ENCODE measurements at places on chromosomes 16 and 17. TPM values are rescaled to one million over a fixed set of nuclear protein-coding genes. Genes with fewer than 3 reads are reported as not detected.
A peak's percentile ranks its signal among the peaks of the same experiment; 100 is the strongest.

DNA sequence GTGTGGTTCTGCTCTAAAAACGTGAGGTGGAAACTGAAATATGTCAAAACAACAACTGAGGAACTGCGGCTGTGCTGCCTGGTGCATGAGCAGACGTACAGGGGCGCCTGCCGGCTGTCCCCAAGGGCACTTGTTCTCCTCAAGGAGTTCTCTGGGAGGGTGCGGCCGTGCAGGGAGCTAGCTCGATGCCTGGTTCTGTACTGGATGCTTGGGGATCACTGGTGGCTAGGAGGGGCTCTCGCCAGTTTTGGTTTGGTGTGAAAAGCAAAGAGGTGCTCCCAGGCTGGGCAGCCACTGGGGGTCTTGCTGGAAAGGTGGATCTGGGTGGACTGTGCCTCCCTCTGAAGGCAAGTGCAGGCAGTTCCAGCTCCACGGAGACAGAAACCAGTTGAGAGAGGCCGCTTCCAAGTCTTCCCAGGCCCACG lies 41.9 kb upstream of the ATP2A3 start:
- peaks cover 55% of the 10 kb centered on the region for H3K4me1 ChIP-seq
- DNase-seq = no peak
- no peak overlapping the region for H3K4me3 ChIP-seq
- peaks cover 42% of the 10 kb centered on the region for H3K36me3 ChIP-seq
- H3K27me3 ChIP-seq = no peaks in the 10 kb centered on the region

DNA sequence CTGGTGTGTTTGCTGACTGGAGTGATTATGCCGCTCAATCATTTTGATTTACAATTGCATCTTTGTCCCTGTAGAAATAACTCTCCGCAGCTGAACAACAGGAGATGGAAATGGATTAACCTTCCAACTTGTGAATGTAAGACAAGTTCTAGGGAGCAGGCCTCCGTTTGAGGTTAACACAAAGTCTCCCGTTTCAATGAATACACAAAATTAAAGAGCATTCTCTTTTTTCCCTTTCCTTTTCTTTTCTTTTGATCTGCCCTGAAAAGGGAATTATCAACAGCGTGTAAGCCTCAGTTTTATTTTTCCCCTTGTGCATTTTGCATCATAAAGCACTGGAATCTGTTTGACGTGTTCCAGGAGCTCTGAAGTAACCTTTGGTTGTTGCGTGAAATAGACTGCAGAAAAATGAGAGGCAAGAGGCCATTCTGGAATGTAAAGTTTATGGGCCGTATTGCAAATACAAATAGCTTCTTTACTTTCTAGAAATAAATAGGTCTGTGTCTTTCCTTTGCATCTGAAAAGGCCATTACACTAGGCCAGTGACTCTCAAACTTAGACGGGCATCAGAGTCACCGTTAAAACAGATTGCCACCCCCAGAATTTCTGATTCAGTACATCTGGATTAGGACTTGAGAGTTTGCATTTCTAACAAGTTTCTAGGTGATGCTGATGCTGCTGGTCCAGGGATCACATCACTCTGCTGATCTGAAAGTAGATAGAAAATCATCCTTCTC lies 164.7 kb downstream of the ZNF18 start:
- no peaks in the 10 kb centered on the region for H3K27me3 ChIP-seq
- no peak for DNase-seq
- no peak overlapping the region for H3K4me3 ChIP-seq
- H3K4me1 ChIP-seq = no peaks in the 10 kb centered on the region

DNA sequence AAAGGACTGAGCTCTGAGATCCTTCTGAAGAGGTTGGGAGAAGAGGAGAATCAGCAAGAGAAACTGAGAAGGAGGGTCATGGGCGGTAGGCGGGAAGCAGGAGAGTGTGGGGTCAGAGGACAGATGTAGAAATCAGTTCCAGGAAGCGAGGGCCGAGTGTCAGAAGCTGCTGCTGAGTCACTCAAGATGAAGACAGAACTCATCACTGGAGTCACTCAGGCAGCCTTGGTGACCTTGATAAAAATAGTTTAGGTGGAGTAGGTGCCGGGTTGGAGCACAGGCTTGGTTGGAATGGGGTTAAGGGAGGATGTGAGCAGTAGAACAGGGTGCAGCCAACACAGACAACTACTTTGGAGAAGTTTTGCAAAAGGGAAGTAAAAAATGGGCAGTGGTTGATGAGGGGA lies 6.1 kb upstream of the ITGAM start:
- DNase-seq = no peak
- H3K27ac ChIP-seq = no peak overlapping the region
- H3K4me1 ChIP-seq = no peaks in the 10 kb centered on the region
- no peaks in the 10 kb centered on the region for H3K36me3 ChIP-seq

DNA sequence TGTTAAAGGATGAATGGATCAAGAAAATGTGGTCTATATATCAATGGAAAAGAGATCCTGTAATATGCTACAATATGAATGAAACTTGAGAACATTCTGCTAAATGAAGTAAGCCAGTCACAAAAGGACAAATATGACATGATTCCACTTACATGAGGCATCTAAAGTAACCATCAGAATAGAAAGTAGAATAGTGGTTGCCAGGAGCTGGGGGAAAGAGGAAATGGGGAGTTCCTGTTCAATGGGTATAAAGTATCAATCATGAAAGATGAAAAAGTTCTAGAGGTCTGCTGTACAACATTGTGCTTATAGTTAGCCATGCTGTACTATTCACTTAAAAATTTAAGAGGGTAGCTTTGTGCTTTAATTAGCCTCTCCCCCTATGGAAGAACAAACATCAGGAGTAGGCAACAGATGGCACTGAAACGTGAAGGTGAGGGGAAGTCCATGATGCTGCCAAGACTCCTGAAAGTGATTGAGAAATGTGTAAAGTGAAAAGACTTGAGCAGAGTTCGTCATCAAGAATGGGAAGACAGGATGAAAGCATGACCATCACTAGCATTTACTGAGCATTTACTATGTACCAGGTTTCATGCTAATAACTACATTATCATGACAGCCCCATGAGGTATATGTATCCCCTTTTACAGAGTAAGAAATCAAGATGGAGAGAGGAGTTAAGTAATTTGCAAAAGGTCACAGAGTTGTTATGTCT lies 167.2 kb downstream of the CYB561 start:
- H3K4me3 ChIP-seq = no peak overlapping the region
- peaks cover 49% of the 10 kb centered on the region for H3K4me1 ChIP-seq
- H3K27me3 ChIP-seq = no peaks in the 10 kb centered on the region
- DNase-seq = no peak
- peak overlapping the region; percentile 63 for H3K27ac ChIP-seq

DNA sequence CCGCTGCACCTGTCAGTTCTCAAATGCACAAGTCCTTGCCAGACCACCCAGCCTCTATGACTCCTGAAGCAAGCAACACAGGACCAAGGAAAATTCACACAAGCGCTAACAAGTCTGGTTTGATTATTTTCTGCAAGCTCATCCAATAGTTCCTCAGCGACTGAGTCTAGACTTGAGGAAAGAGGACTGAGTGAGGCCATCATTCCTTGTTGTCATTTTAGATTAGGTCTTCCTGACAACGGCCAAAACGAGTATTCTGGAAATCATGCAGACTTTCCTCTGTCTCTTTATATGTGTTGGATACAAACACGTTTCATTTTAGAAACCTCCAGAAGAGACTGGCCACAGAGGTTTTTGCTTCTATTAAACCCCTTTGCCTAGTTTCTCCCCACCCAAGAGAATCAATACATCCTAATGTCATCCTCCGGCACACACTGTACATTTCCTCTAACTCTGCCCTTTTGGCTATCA lies 561 bp downstream of the CCDC47 start:
- no peak for DNase-seq
- peaks cover 45% of the 10 kb centered on the region for H3K4me1 ChIP-seq
- peaks cover 15% of the 10 kb centered on the region for H3K36me3 ChIP-seq
- no peaks in the 10 kb centered on the region for H3K27me3 ChIP-seq

GRCh38 chr16:86490859-86491639 lies 19.3 kb upstream of the FOXF1 start:
- peaks cover 73% of the 10 kb centered on the region for H3K4me1 ChIP-seq
- no peak overlapping the region for H3K4me3 ChIP-seq
- peaks cover 20% of the 10 kb centered on the region for H3K36me3 ChIP-seq

DNA sequence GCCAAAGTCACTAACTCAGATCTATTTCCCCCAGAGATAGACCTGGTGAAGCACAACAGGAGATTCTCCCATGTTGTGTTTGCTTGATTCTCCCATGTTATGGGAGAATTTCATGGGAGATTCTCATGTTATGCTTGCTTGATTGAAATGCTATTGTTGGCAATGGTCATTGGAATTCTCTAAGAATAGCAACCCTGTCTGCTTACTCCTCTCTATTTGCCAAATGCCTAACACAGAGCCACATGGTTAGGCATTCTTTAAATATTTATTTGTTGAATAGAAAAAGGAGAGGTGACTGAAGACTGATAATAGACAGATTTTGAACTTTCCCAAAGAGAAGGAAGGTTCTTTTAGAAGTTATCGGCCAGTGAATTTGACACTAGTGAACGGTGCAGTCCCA lies 111.5 kb upstream of the MPHOSPH6 start:
- DNase-seq = no peak
- H3K4me1 ChIP-seq = peaks cover 11% of the 10 kb centered on the region
- no peaks in the 10 kb centered on the region for H3K27me3 ChIP-seq
- H3K36me3 ChIP-seq = no peaks in the 10 kb centered on the region
- H3K27ac ChIP-seq = peak overlapping the region; percentile 55

DNA sequence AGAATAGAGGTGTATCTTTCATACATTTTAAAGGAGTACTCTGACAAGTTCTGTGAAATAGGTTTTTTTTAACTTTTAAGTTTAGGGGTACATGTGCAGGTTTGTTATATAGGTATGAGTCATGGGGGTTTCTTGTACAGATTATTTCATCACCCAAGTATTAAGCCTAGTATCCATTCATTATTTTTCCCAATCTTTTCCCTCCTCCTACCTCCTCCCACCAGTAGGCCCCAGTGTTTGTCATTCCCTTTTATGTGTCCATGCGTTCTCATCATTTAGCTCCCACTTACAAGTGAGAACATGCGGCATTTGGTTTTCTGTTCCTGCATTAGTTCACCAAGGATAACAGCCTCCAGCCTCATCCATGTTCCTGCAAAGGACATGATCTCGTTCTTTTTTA lies 175.5 kb downstream of the CYB561 start:
- no peak overlapping the region for H3K4me3 ChIP-seq
- no peak for DNase-seq
- H3K27me3 ChIP-seq = no peaks in the 10 kb centered on the region
- H3K36me3 ChIP-seq = peaks cover 5% of the 10 kb centered on the region
- peaks cover 15% of the 10 kb centered on the region for H3K4me1 ChIP-seq
- no peak overlapping the region for H3K27ac ChIP-seq

DNA sequence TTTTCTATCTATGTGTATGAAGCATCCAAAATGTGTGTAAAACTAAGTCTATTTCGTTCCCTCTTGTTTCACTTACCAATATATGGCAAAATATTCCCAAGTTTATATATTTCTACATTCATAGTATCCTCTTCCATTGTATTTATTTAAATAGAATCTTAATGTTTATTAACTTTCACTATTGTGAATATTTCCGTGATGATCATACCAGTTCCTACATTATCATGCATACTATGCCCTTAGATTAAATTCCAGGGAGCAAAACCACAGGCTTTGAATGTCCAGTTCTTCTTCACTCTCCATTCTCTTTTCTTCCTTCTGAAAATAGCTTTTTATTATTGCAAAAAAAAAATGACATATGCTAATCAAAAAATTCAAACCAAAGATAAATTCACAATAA lies 4.0 kb downstream of the MAP2K6 start:
- H3K4me3 ChIP-seq = no peak overlapping the region
- H3K27ac ChIP-seq = no peak overlapping the region
- H3K4me1 ChIP-seq = peaks cover 36% of the 10 kb centered on the region

DNA sequence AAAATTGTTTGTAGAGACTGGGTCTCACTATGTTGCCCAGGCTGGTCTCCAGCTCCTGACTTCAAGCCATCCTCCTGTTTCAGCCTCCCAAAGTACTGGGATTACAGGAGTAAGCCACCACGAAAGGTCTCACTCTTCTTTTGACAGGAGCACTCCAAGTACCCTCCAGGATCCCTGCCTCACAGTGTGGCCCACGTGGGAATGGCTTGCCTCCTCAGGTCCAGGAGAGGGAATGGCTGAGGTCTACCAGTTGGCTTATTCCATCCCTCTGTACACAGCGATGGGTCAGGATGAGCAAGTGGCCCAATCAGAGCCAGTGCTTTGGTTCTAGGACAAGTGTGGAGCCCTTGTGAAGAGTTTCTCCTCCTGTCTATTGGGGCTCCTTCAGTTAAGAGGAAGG lies 73.7 kb upstream of the ZNF423 start:
- DNase-seq = no peak
- H3K36me3 ChIP-seq = no peaks in the 10 kb centered on the region
- H3K27ac ChIP-seq = no peak overlapping the region
- no peak overlapping the region for H3K4me3 ChIP-seq
- H3K4me1 ChIP-seq = peaks cover 12% of the 10 kb centered on the region
- H3K27me3 ChIP-seq = no peaks in the 10 kb centered on the region

DNA sequence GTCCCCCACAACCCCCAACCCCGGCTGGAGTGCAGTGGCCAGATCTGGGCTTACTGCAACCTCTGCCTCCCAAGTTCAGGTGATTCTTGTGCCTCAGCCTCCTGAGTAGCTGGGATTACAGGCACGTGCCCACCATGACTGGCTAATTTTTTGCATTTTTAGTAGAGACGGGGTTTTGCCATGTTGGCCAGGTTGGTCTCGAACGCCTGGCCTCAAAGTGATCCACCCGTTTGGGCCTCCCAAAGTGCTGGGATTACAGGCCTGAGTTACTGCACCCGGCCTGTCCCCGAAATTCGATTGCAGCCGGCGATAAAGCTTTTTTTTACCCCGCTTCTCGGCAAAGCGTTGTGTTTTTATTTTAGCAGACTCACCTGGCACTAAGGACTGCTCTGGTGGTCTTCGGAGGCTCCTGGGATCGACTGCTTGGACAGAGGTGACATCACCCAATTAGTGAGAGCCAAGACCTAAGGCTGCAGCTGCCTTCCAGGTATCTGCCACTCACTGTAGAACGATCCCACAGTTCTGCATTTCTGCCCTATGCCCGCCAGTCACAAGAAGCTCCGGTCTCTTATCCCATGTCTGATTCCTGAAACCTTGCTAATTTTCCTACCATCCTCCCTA lies 82.2 kb upstream of the ARL4D start:
- H3K4me3 ChIP-seq = no peak overlapping the region
- no peak overlapping the region for H3K27ac ChIP-seq
- H3K4me1 ChIP-seq = no peaks in the 10 kb centered on the region
- H3K36me3 ChIP-seq = no peaks in the 10 kb centered on the region

DNA sequence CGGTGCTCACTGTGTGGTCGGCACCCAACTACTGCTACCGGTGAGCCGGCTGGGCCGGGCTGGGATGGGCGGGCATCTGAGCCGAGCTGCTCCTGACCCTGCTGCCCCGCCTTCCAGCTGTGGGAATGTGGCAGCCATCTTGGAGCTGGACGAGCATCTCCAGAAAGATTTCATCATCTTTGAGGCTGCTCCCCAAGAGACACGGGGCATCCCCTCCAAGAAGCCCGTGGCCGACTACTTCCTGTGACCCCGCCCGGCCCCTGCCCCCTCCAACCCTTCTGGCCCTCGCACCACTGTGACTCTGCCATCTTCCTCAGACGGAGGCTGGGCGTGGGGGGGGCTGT lies 6.9 kb downstream of the TBX6 start:
- peaks cover 60% of the 10 kb centered on the region for H3K36me3 ChIP-seq
- no peak overlapping the region for H3K4me3 ChIP-seq
- peak overlapping the region; percentile 16 for H3K27ac ChIP-seq
- DNase-seq = no peak
- peaks cover 7% of the 10 kb centered on the region for H3K4me1 ChIP-seq
- no peaks in the 10 kb centered on the region for H3K27me3 ChIP-seq

HBZ gene
- not detected for total RNA-seq

LPCAT2 gene
- 9.6 TPM for total RNA-seq

All from esophagus muscularis mucosa (tissue), 4 donors.